NCI-H526 treated with DMSO at 0.1 percent for 48 hours (cell line): ENCODE measurements at places on chromosomes 13 and 19.

DNA sequence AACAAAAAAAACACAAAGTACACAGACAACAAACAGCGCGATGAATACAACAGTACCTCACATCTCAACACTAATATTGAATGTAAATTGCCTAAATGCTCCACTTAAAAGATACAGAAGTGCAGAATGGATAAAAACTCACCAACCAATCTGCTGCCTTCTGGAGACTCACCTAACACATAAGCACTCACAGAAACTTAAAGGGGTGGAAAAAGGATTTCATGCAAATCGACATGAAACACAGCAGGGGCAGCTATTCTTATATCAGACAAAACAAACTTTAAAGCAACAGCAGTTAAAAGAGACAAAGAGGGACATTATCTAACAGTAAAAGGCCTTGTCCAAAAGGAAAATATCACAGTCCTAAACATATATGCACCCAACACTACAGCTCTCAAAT is 209.5 kb downstream of the ABCC4 start:
- no peak for DNase-seq

GRCh38 chr13:111948811-111949210 is 118.1 kb upstream of the SOX1 start:
- DNase-seq = no peak

- no peak for DNase-seq
These were observed 3.7 kb upstream of the LYPD3 start for GRCh38 chr19:43469160-43469480.

GRCh38 chr13:41746259-41746658 is 214.7 kb downstream of the VWA8 start:
- no peak for DNase-seq

- DNase-seq = no peak
These were observed 7.8 kb downstream of the NCLN start for GRCh38 chr19:3193256-3194105.

GRCh38 chr19:14061751-14062557 is at the start of gene PALM3:
PALM3 (minus strand) TSS chr19:14062076; CDS start chr19:14061980, 96 bp downstream.
- no peak for DNase-seq

DNA sequence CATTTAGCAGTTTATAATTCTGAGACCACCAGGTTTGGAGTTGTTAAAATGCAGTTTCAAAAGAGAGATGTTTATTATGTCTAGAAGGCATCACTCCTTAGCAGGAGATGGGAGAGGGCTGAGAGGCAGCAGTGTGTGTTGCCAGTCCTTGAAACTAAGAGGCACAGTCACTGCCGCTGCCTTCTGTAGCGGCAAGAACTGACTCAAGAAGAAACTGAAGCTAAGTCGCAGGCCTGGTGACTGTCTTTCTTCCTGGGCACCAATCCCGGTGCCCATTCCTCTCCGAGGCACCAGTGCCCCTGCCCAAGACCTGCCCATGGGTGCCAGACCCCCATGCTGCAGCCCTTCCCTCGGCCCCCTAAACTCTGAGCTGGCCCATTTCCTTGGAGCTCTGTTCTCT is 20.1 kb downstream of the N4BP2L1 start:
- no peak for DNase-seq

DNA sequence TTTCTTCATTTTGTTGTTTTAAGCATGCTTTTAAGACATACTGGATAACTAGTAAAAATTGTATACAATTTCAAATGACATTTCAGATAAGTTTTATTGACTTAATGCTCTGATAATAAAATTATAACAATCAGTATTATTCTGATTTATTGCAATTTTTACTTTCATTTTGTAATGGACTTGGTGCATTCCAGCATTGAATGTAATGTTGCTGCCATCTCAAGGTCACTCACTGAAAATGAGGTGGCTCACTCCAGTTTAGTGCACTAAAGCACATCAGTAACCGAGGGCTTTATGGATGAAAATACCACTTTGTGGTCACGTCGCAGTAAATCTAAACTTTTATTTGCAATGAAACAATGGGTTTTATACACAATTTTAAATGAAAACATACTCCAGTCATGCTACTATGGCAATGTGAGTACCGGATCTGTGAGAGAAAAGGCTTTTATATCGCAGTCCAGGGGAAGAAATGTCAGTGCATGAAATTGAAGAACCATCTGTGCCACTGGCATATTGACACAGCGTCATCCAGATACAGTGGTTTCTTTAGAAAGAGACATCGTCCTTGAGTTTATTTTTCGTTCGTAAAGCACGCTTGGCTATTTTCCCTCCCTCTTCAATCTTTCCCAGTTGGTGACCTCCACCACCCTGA is 20.7 kb upstream of the ZNF507 start:
- peak; percentile 80 for DNase-seq

GRCh38 chr13:48487968-48488367 is 44.9 kb downstream of the RCBTB2 start:
- no peak for DNase-seq

GRCh38 chr19:34985249-34986022 is 14.7 kb upstream of the GRAMD1A start:
- no peak for DNase-seq

- DNase-seq = no peak
These were observed 853.0 kb downstream of the SLITRK6 start for GRCh38 chr13:84946192-84946591.

DNA sequence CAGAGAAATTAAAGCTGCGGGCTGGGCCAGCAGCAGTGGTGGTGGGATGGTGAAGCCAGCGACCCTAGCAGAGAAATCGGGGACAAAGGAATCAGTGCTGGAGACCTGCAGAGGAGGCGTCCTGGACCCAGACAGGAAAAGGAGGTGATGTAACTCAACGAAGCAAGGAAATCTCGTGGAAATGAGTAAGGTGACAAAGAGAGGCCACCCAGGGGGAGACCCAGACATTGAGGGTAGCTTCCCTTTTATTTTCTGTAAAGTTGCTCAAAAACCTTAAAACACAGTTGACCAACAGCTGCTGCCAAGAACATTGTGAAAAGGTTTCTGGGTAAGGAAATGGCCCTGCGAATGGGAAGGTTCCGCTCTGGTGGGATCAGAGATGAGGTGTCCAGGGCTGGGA is 13.3 kb upstream of the RETN start:
- DNase-seq = no peak

GRCh38 chr19:42132030-42132628 is at the start of gene POU2F2:
POU2F2 (minus strand) TSS chr19:42132446; CDS start chr19:42132411, 35 bp downstream.
- no peak for DNase-seq

DNA sequence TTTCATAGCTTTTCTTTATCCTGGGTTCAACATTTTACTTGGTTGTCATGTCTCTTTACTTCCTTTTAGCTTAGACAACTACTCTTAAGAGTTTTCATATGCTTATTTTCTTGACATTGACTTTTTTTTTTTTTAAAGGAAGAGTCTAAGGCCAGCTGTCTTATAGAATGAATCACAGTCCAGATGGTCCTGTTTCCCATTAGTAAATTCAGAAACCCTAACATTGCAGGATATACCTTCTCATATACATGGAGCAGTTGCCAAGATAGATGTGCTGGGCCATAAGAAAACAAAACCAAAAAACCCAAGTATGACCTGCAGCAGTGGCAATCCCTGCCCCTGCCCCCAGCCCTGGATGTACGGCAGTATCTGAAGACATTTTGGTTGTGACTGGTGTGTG is 72.8 kb downstream of the COG3 start:
- DNase-seq = no peak

GRCh38 chr13:19993024-19993423 is 34.5 kb downstream of the ZMYM2 start:
- no peak for DNase-seq

GRCh38 chr13:106352850-106353249 is 182.6 kb downstream of the EFNB2 start:
- DNase-seq = no peak

DNA sequence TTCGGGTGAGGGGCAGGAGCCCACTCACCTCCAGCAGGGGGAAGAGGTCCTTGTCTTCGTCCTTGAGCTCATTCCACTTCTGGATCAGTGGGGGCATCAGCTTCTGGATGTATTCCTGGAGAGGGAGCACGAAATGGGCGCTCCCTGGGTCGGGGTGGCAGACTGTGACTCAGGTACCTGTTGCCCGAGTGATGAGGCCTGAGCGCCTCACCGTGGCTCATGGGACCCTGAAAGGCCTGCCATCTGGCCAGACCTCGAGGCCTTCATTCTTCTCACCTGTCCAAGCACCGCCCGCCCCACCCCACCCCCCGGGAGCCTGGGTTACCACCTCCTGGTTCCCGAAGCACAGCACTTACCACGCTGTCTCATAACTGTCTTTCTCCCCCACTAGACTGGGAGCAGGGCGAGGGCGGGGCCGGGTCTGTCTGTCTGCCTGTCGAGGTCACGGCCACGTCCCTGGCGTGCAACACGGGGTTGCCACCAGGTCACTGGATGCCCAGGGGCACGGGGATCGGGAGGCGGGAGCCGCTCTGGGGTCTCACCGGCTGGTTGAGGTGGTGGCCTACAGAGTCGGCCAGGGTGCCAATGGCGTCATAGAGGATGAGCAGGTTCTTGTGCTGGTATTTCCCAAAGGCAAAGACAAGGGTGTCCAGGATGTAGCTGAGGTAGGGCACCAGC is 9.4 kb upstream of the FBXW9 start:
- no peak for DNase-seq

GRCh38 chr13:94454906-94455305 is 24.6 kb downstream of the DCT start:
- DNase-seq = no peak

GRCh38 chr19:7701049-7701653 is 780 bp downstream of the FCER2 start:
- no peak for DNase-seq

GRCh38 chr19:31154021-31154420 is 195.2 kb downstream of the TSHZ3 start:
- no peak for DNase-seq

DNA sequence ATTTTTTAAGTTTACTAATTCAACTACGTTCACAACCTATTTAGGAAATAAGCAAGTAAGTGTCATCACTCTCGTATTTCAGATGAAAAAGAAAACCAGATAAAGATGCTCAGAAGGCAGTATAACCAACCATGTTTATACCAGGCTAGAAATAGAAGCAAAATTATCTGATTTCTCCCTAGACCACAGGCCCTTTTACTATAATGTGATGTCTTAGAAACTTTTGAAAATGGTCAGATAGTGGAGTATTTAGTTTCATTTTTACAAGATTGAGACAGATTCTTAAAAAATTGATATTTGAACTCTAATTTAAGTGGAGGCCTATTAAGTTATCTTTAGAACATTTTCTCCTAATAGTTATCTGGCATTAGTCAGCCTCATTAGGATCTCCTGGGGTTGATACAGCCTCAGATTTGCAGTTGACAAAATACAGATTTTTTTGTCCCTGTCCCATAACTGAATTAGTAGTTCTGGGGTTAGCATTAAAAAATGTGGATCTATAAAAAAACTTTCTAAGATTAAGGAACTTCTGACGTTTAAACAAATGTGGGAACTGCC is 818.7 kb upstream of the PCDH9 start:
- DNase-seq = no peak

GRCh38 chr19:39951686-39952085 is 17.3 kb upstream of the FCGBP start:
- DNase-seq = no peak

DNA sequence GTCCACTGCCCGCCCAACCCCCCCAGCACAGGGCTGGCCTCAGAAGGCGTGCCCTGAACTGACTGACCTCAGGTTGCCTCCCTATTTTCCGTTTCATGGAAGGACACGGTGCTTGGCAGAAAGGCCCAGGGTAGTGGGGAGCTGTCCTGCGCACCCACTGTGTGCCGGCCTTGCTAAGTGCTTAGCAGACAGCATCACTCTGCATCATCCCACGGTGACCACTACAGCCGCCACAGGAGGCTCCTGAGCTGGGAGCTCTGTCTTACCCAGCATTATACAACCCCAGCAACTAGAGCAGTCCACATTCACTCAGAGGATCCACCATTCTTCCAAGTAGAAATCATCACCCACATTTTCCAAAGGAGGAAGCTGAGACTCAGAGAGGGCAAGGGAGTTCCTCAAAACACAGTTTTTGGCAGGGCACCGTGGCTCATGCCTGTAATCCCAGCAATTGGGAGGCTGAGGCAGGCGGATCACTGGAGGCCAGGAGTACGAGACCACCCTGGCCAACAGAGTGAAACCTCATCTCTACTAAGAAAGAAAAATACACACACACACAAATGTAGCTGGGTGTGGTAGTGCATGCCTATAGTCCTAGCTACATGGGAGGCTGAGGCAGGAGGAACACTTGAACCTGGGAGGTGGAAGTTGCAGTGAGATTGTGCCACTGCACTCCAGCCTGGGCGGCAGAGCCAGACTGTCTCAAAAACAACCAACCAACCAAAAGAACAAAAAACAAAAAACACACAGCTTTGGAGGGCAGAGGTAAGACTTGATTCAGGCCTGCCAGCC is 1.6 kb downstream of the SBK2 start:
- no peak for DNase-seq

DNA sequence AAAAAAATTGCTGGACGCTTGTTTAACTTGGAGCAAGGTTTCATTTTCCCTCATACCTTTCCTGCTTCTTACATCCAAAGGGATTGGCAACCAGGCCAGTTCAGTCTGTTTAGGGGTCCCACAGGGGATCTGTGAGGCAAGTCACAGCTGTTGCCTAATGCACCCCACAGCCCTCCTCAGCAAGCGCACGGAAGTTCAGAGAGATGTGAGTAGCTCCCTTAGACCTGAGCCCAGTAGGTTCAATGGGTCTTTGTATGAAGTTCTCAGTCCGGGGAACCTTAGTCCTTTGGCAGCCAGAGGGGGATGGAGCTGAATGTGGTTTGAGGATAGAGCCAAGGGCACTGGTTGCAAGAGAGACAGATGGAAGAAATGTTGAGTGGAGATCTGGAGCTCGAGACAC is 13.0 kb downstream of the SAMD4B start:
- no peak for DNase-seq

DNA sequence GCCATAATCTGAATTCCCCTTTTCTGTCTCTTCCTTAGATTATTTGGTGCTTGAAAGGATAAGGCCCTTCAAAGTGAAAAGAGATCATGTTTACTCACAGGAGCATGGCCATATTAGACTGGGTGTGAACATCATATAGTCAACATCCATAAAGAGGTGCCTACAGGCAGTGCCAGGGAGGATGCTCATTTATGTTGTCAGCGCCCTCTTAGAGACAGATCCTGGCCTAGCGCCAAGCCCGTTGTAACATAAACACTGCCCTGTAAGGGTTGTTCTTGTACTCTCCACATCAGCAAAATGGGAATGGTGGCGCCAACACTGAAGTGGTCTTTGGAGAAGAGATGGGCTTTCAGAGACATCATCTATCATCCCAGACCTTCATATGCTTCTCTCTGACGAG is 16.1 kb downstream of the PCDH8 start:
- no peak for DNase-seq

DNA sequence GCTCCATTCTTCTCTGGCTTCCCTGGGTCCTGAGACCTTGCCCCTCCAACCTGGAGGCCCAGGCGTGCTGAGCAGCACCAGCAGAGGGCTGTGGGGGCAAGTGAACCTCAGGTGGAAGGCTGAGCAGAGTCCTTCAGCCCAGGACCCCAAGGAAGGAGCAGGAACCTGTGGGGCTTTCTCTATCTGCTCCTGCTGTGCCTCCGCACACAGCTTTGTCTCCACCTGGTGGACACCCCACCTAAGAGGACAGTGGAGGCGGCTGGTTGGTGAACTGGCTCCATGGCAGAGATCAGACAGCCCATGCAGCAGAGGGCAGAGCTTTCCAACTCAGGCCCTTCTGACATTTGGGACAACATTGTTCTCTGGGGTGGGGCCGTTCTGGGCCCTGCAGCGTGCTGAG is 19.7 kb downstream of the ZFR2 start:
- no peak for DNase-seq

- DNase-seq = no peak
These were observed 39.9 kb downstream of the MBNL2 start for GRCh38 chr13:97262058-97262457.

- DNase-seq = no peak
These were observed 52.7 kb downstream of the VAV1 start for GRCh38 chr19:6825076-6825774.

GRCh38 chr13:108266321-108266990 is 3.1 kb upstream of the TNFSF13B start:
- DNase-seq = no peak
